ENCODE measurements at places on chromosomes 1 and 21.

DNA sequence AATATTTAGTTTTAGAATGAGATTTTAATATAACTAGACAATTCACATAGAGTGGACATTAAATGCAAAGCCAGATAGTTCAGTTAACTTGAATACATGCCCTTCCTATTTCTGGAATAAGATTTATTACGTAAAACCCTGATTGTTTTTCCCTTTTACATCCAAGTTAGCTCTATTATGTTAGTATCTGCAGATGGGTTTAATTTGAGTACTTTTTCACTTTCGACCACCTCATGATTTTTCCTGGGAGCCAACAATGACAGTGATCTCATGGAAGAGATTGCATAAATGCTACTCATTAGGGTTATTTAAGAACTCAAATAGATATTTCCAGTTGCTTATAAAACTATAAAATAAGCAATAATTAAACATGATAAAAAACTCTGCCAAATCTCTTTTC lies 199.4 kb upstream of the PTGFR start:
- no peak for DNase-seq

DNA sequence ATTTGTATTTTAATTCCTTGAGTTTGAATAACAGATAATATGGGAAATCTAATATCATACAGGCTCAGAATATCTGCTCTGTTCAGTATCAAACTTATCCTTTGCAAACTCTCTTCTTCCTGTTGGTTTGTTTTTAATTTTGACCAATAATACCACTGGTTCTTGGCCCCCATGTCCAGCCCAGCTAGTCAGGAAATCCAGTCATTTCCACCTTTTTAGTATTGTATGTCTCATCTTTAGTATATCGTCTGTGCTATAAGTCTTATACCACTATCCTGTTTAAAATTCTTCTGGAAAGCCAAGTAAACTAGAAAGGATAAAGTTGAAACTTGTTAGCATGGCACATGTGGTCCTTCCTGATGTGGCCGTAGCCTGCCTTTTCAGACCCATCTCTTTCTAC lies 10.7 kb downstream of the SCCPDH start:
- no peak for DNase-seq

DNA sequence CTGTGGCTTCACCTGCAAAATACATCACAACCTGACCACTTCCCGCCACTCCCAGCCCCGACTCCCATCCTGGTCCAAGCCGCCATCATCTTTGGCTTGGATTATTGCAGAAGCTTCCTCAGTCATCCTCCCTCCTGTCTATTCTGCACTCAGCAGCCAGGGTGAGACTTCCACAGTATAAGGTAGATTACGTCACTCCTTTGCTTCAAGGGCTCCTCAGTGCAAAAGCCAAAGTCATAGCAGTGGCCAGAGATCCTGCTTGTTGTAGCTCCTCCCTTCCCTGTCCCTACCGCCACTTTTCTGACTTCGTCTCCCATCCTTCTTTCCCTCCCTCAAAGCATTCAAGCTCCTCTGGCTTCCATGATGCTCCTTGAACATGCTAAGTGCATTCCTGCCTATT lies 152.8 kb downstream of the GRIK3 start:
- DNase-seq, result no peak

DNA sequence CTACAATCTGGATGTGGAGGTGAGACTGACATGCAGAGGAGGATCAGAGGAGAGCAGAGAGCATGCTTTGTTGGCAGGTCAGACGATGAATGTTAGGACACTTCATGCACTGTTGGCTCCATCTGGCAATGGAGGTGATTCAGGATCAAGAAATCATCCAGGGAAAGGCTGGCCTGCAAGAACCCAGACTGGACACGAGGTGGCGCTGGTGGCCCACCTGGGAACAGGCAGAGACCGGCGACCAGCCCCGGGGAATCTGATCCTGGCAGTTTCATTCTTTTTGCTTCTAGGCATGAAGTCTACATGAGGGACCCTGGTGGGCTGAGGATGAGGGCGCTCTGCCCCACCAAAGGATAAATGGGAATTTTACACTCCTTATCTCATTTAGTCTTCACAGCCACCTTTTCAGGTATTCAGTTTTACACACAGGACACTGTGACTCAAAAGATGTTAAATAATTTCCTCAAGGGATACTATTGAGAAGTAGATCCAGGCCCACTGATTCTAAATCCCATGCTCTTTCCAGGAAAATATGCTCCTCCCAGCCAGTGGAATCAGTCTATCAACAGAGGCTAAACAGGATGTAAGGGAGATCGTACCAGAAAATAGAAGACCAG lies 26.2 kb upstream of the SCMH1 start:
- peak; percentile 75 for DNase-seq

DNA sequence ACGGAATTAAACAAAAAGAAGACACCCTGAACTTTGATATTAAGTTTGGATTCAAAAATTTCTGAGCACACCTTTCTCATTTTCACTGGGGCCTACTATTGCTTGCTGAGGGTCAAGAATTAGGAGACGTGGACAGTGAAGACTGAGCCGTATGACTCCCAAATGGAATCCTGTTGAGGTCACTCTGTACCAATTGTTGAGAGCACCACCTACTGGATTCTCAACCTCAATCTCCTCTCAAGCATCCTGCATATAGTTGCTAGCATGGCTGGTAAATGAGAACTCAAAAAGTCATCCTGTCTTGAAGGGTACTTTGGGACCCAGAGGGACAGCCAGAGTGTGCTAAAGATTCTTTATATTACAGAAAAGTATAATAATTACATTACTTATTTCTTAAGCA lies 20.2 kb upstream of the MTR start:
- DNase-seq, result no peak

All from breast epithelium (tissue), 4 donors.